ENCODE measurements at places on chromosomes 3 and 15.

GRCh38 chr3:37762698-37763097 is 99.0 kb upstream of the CTDSPL start:
- DNase-seq = no peak

- no peak for DNase-seq
Measured at GRCh38 chr15:40511093-40511471, 40.3 kb downstream of the CHST14 start.

DNA sequence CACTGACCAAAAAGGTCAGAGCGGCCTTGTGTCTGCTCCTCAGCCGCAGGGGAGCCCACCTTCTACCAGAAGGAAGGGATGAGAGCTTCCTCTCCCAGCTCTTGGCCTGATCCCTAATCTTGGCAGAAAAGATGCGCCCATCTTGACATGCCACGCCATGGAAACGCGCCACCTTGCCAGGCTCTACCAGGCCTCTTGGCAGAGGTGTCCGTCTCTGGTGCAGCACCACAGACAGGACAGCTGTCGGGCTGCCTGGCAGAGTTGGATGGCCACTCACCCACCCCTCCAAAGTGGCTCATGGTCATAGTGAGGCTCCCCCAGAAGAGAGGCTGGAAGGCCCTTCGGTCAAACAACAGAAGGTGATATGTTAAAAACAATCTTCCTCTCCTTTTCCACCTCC is 105.2 kb downstream of the LIPC start:
- DNase-seq = no peak

- DNase-seq = no peak
Measured at GRCh38 chr3:78900880-78901279, 866.9 kb downstream of the ROBO1 start.

DNA sequence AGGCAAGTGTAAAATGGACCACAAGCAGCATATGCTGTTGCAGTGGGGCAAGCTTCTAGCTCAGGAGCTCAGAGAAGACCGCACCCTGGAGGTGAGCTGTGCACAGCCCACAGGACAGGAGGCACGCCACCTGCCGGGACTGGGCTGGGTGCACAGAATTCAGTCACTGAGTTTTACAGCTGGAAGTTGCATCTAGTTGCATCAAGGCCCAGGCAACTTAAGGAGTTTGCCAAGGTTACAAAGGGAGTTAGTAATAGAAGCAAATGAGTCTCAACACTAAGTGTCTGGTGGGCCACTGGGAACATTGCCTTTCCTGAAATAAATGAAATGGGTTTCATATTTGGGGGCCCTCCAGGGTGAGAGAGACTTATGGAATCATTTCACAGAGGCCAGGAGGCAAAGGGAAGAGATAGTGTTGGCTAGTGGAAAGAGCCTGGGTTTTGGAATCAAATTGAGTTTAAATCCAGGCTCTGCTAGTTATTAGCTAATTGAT is 36.0 kb upstream of the TIMP4 start:
- no peak for DNase-seq
